ENCODE measurements at places on chromosomes 16 and 17.

DNA sequence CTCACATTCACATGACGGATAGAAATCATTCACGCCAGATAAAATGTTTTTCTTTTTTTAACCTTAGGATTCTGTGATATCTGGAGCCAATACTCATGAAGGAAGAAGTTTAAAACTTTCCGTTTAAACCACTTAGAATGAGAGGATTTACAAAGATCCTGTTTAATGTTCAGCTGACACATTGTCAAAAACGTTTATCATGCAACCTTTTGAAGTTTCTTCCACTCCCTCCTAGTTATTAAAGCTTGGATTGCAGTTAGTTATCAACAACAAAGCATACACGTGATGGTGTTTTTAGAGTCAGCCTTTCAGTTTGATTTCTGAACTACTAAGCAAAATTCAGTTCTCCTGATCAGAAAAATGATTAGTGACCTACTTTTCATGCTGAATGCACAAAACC, 143.3 kb upstream of the AXIN2 start:
- no peaks in the 10 kb centered on the region for H3K27me3 ChIP-seq
- no peak for DNase-seq
- no peaks in the 10 kb centered on the region for H3K36me3 ChIP-seq

- H3K27ac ChIP-seq, result no peak overlapping the region
- H3K4me1 ChIP-seq, result peaks cover 5% of the 10 kb centered on the region
- H3K4me3 ChIP-seq, result no peak overlapping the region
Observed at GRCh38 chr17:74953134-74953687, 17.5 kb downstream of the OTOP3 start.

DNA sequence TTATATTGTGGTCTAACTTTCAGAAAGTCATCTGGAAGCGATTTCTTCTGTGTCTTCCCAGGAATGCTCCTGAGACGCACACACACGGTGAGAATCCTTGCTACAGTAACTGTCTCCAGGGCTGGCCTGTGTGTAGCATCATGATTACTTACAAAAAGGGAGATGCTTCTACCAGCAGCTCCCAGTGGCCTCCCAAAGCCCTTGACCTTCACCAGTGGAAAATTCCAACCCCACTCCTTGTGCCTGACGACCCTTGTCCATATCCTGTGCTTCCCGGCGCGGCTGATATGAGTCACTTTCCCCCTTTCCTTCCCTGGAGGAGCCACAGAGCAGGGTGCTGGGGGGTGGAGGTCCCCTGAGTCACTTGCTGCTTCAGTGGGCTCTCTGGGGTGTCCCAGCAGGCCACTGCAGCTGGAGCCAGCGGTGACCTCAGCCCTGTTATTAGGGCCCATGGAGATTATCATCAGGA, 22.1 kb upstream of the NAT9 start:
- H3K27me3 ChIP-seq, result no peaks in the 10 kb centered on the region
- peaks cover 29% of the 10 kb centered on the region for H3K4me1 ChIP-seq
- no peak overlapping the region for H3K4me3 ChIP-seq
- peak; percentile 78 for DNase-seq
- H3K27ac ChIP-seq, result peak overlapping the region; percentile 70

GRCh38 chr17:58232707-58233156, 5.7 kb upstream of the LPO start:
- H3K36me3 ChIP-seq, result no peaks in the 10 kb centered on the region
- peaks cover 42% of the 10 kb centered on the region for H3K27me3 ChIP-seq
- peaks cover 4% of the 10 kb centered on the region for H3K4me1 ChIP-seq
- H3K27ac ChIP-seq, result no peak overlapping the region

- no peak overlapping the region for H3K4me3 ChIP-seq
- H3K4me1 ChIP-seq, result peaks cover 51% of the 10 kb centered on the region
- no peak overlapping the region for H3K27ac ChIP-seq
- H3K27me3 ChIP-seq, result peaks cover 8% of the 10 kb centered on the region
- no peak for DNase-seq
- peaks cover 59% of the 10 kb centered on the region for H3K36me3 ChIP-seq
Observed at GRCh38 chr16:687499-687898, 2.7 kb downstream of the WDR24 start.

- no peak for DNase-seq
- no peak overlapping the region for H3K27ac ChIP-seq
- H3K4me1 ChIP-seq, result peaks cover 17% of the 10 kb centered on the region
- no peak overlapping the region for H3K4me3 ChIP-seq
- H3K27me3 ChIP-seq, result peaks cover 67% of the 10 kb centered on the region
Observed at GRCh38 chr17:75590314-75590761, 2.7 kb downstream of the MYO15B start.

DNA sequence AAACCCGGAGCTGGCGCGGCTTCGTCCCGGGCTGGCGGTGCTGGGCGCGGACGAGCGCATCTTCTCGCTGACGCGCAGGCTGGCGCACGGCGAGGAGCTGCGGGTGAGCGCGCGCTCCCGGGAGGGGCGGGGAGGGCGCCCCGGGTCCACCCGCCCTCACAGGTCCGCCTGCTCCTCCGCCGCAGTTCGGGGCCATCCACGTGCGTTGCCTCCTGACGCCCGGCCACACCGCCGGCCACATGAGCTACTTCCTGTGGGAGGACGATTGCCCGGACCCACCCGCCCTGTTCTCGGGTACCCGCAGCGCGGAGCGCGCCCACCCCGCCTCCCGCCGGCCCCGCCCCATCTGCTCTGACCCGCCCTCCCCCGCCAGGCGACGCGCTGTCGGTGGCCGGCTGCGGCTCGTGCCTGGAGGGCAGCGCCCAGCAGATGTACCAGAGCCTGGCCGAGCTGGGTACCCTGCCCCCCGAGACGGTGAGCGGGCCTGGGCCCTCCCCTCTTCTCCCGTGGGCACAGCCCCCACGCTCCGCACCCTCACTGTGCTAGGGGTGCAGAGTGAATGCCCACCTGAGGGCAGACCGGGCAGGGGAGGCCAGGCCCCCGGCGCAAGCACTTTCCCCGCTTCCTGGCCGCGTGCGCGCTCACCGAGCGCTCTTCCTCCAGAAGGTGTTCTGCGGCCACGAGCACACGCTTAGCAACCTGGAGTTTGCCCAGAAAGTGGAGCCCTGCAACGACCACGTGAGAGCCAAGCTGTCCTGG, 1.4 kb downstream of the HAGHL start:
- H3K27me3 ChIP-seq, result no peaks in the 10 kb centered on the region
- no peak overlapping the region for H3K27ac ChIP-seq
- H3K36me3 ChIP-seq, result peaks cover 12% of the 10 kb centered on the region
- DNase-seq, result peak; percentile 89
- H3K4me3 ChIP-seq, result peak overlapping the region; percentile 82

GRCh38 chr17:8015957-8016631, 13.7 kb downstream of the GUCY2D start:
- no peak overlapping the region for H3K27ac ChIP-seq
- DNase-seq, result no peak
- H3K36me3 ChIP-seq, result no peaks in the 10 kb centered on the region
- H3K4me3 ChIP-seq, result peak overlapping the region; percentile 63

GRCh38 chr17:10471858-10472257, 2.5 kb upstream of the MYH4 start:
- H3K27ac ChIP-seq, result no peak overlapping the region
- peak; percentile 1 for DNase-seq
- no peak overlapping the region for H3K4me3 ChIP-seq
- H3K36me3 ChIP-seq, result no peaks in the 10 kb centered on the region
- no peaks in the 10 kb centered on the region for H3K4me1 ChIP-seq

- H3K4me3 ChIP-seq, result no peak overlapping the region
- no peaks in the 10 kb centered on the region for H3K27me3 ChIP-seq
- peaks cover 71% of the 10 kb centered on the region for H3K36me3 ChIP-seq
- H3K27ac ChIP-seq, result no peak overlapping the region
- DNase-seq, result no peak
Observed at GRCh38 chr16:18809165-18809564, 7.8 kb upstream of the ARL6IP1 start.

DNA sequence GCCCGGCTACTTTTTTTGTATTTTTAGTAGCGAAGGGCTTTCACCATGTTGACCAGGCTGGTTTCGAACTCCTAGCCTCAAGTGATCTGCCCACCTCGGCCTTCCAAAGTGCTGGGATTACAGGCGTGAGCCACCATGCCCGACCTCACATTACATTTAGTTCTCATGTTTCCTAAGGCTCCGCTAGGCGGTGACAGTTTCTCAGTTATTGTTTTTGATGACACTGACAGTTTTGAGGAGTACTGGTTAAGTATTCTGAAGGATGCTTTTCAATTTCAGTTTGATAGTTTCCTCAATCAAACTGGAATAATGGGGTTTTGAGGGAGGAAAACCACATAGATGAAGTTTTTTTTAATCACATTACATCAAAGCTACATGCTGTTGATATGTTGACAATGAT, 1028.5 kb downstream of the CDH8 start:
- H3K4me1 ChIP-seq, result no peaks in the 10 kb centered on the region
- H3K27ac ChIP-seq, result no peak overlapping the region
- no peak for DNase-seq

DNA sequence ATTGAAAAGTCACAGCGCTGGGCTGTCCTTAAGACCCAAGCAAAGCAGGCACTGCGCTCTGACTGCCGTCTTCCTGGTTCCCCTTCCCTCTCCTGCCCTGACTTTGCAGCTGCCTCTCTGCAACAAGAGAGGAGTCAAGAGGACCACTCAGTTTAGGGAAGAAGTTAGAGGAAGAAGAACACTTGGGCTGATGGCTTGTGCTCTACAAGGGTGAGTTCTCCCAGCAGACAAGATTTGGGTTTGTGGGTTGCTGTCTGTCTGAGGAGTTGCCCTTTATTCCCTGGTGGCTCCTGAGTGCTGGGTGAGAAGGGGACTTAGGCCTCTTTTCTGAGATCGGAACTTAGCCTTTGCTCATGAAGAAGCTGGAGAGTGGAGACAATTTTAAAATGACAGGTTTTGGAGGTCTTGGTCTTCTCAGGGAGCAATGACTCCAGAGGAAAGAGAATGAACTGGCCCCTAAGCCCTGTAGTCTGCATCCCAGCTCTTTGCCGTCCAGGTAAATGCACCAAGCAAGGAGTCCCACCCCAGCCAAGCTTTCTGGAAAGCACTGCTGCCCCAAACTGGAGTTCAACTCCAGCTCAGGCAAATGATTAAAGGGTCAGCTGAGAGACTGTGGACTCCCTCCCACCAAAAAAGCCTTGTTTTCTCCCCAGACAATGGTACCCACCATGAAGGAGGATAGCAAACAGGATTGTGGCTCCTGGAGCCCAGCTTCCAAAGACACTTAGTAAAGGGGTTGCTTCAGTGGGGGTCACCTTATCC, 2.7 kb upstream of the HOXB9 start:
- no peak overlapping the region for H3K27ac ChIP-seq
- no peak overlapping the region for H3K4me3 ChIP-seq
- peaks cover 26% of the 10 kb centered on the region for H3K4me1 ChIP-seq
- DNase-seq, result no peak
- no peaks in the 10 kb centered on the region for H3K36me3 ChIP-seq

DNA sequence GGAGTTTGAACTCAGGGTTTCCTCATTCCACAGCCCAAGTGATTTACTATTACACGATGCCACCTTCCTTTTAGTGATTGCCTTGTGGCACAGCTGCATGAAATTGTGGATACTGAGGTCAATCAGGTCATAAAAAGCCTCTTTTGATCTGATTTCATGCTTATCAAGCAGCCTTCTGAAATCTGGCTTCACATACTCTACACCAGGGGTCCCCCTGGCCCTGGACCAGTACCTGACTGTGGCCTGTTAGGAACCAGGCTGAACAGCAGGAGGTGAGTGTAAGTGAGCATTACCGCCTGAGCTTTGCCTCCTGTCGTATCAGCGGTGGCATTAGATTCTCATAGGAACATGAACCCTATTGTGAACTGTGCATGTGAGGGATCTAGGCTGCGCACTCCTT, 13.8 kb downstream of the SLFN5 start:
- no peak for DNase-seq
- H3K4me1 ChIP-seq, result peaks cover 3% of the 10 kb centered on the region
- no peak overlapping the region for H3K27ac ChIP-seq
- no peaks in the 10 kb centered on the region for H3K36me3 ChIP-seq

DNA sequence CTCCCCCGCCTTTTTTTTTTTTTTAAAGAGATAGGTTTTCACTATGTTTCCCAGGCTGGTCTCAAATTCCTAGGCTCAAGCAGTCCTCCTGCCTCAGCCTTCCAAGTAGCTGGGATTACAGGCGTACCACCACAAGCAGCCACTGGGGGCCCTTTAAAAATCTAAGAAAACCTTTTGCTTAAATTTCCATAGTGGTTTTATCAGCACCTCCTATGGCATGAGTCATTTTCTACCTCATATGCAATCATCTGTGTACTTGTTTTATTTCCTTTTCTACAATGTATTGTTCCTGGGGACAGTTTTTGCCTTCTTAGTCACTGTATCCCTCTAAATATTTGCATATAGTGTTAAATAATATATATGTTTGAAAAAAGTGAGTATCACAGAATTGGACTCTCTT, 29.2 kb downstream of the GNA13 start:
- H3K27ac ChIP-seq, result no peak overlapping the region
- H3K27me3 ChIP-seq, result no peaks in the 10 kb centered on the region
- H3K4me1 ChIP-seq, result peaks cover 8% of the 10 kb centered on the region

DNA sequence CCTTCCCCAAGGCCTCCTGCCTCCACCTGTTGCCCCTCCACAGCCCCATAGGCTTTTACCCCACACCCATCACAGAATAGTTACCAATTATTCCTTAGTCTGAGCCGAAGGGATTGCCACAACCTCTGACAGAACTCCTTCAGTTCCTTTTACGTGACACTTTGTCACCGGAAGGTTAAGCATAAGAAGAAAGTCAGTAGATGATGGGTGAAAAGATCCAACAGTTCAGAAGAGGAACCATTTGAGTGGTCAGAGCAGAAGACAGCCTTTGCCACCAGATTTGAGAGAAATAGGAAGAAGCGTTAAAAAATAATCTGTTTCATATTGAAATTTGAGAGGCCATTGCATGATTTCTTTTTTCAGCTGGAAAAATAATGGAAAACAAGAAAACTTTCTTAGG, 1.2 kb downstream of the SRR start:
- H3K4me1 ChIP-seq, result peaks cover 11% of the 10 kb centered on the region
- H3K27me3 ChIP-seq, result no peaks in the 10 kb centered on the region
- no peak for DNase-seq
- no peak overlapping the region for H3K4me3 ChIP-seq

DNA sequence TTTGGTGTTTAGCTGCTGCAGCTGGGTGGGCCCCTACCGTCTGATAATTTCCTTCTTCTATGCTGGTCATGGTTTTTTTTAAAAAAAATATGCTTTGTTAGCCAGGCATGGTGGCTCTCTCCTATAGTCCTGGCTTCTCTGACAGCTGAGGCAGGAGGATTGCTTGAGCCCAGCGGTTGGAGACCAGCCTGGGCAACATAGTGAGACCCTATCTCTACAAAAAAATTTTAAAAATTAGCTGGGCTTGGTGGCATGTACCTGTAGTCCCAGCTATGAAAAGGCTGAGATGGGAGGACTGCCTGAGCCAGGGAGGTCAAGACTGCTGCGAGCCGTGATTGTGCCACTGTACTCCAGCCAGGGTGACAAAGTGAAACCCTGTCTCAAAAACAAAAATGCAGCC, 19.4 kb downstream of the B4GALNT2 start:
- H3K36me3 ChIP-seq, result no peaks in the 10 kb centered on the region
- no peak overlapping the region for H3K4me3 ChIP-seq
- H3K4me1 ChIP-seq, result peaks cover 9% of the 10 kb centered on the region
- H3K27me3 ChIP-seq, result peaks cover 28% of the 10 kb centered on the region

DNA sequence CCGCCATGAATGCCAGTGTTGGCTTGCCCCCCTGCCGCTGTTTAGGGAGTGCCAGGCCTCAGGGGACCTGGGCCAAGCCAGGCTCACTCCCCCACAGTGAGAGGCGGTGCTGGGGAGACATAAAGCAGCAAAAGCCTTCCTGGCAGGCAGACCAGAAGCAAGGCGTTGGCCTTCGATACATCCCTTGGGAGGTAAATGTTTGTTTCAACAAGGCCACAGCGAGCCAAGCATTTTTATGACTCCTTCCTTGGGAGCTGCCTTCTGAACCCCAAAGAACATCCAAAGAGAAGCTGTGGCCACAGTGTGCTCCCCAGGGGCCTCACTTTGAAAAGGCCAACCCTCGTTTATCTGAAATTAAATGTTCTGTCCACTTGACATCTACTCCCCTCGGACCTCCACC, 119.7 kb upstream of the CIBAR2 start:
- H3K27me3 ChIP-seq, result no peaks in the 10 kb centered on the region
- no peak for DNase-seq
- no peak overlapping the region for H3K4me3 ChIP-seq
- peaks cover 57% of the 10 kb centered on the region for H3K4me1 ChIP-seq
- no peak overlapping the region for H3K27ac ChIP-seq
- H3K36me3 ChIP-seq, result no peaks in the 10 kb centered on the region

Measured in mesenchymal stem cell (in vitro differentiated cells and primary cell).